ENCODE measurements at places on chromosomes 12 and 14.

DNA sequence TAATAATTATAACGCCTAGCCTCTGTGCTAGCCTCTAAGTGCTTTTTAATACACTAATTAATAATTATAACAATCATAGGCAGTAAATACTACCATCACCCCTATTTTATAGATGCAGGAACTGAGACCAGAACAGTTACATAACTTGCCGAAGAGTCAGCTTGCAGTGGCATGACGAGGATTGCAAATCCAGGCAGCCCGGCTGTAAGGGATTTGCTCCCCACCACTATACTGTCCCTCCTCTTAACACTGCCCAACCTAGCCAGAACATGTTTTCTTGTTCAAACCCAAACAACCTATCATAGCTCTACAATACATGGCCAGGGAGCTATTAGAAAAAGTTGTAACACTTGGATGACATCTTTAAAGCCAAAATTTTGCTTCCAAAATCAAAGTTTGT, 33.9 kb upstream of the VASH1 start:
- no peak for DNase-seq

DNA sequence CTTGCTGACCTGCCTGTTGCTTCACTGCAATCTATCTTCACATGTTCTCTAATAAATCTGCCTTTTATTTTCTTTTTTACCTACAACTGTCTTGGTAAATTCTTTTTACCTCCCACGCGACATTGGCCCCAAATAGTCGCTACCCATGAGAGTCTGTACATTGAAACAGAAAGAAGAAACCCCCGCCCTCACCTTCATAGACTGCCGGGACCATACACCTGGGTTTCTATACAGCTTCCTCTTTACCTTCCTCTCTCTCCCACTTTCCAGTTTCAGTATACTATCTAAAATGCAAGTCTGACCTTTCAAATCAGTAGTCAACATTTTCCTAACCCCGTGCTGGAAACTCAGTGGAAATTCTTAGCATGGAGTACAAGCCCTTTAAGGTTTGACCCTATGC, 4.8 kb downstream of the SLC8A3 start:
- DNase-seq, result no peak

DNA sequence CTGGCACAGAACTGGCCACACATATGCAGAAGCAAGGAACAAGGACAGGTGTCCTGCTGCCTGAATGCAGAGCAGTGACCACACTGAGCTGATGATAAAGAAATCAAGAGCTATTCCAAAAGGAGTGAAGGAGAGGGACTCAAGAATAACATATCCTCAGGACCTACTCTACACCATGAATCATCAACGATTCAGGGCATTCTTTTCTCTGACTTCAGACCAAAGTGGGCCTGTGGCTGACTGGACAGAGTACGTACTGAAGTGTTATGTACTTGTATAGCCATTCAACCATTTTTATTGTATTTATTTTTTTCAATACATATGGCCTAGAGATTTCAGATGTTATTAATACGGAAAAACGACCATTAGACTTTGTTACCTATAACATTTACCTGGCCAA, 177.5 kb upstream of the TMTC1 start:
- DNase-seq, result no peak

- DNase-seq, result no peak
Observed at GRCh38 chr12:121190523-121191031, 19.4 kb upstream of the P2RX4 start.

- no peak for DNase-seq
Observed at GRCh38 chr12:104569346-104570173, 112.8 kb downstream of the CHST11 start.

- no peak for DNase-seq
Observed at GRCh38 chr12:115013236-115013981, 329.4 kb upstream of the TBX3 start.

DNA sequence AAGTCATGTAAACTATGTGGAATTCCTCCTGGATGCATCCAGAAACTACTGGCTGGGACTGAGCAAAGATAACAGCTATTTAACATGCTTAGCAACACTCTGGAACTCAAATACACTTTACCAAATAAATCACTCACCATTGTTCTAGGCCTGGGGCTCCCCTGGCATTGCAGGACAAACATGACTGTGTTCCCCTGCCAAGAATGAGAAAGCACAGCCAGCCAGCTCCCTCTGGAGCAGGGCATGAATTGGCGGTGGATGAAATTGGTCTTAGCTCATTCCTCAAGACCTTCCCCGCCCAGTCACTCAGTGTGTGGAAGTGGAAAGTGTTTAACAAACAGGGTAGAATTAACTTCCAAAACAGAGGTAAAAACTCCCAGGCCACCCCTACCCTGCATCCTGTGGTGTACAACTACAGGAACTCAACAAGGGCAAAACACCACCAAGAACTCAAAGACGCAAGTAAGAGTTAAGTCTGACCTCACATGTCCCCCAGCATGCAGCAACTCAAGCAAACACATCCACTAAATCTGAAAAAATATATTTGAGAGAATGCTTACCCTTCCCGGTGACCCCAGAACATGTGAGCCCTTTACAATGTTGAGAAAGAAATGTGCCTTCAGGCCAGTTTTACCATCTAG, 58.4 kb upstream of the BDKRB2 start:
- no peak for DNase-seq

DNA sequence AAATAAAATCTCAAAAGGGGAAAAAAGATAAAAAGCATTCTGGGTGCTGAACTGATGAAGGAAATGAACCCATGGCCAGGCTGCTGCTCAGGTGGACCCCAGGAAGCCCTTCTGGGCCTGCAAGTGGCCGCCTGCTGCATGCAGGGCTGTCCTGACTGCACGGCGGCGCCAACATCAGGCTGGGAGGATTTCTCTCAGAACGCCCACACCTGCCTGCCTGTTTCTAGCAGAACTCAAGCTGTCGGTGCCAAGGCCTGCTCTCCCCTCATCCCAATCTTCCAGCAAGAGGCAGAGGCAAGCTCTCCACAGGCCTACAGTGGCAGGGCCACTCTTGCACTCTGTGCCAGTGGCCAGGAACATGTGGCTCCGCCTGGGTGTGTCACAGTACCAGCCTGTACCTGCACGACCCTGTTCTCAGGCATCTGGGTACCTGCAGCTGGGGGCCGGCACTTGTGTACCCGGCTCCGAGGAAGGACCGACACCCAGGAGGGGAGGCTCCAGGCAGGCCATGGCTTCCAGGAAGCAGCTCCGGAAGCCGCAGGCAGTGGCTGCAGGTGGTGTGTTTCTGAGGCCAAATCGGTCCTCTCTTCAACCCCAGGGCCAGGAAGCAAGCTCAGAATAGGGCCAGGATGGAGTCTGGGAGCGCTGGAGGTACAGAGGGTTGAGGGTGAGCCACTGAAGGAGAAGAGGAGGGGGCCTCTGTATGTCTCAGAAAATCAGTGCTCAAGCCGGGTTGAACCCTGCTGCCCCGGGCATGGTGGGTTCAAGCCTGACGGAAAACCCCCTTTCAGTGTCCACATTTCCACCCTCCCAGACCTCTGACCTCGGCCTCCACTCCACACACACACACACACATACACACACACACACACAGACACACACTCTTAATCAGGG, 2.5 kb upstream of the INF2 start:
- no peak for DNase-seq

DNA sequence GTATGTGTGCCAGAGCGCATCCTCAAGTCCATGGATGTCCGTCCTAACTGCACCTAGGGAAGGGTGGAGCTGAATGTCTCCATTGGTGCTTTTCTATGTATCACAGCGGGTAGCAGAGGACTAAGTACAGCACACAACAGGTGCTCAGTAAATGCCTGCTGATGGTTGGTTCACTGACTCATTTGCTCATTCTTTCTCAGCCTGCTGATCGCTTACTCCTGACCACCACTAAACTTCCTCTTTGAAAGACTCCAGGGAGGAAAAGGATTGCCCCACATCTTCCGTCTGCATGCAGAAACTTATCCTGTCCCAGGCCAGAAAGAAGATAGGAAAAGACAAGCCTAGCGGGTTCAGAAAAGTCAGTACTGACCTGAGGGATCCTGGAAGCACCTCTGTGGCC, 66.3 kb downstream of the B4GALNT3 start:
- no peak for DNase-seq

DNA sequence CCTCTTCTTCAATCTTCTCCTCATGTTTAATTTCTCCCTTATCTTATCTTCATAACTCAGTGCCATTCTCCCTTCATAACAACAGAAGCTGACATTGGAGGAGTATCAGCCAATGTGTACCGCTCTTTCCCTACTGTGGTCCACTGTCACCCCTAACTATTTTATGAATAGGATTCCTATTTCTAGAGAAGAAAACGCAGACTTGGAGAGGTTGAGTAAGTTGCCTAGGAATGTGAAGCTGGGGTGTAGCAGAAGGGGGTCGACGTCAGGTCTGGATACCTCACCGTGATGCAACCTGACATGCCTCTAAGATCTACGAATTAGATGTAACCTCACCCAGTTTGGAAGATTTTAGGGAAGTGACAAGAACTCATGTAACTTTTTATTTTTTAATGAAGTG, 17.1 kb downstream of the LMO3 start:
- no peak for DNase-seq

DNA sequence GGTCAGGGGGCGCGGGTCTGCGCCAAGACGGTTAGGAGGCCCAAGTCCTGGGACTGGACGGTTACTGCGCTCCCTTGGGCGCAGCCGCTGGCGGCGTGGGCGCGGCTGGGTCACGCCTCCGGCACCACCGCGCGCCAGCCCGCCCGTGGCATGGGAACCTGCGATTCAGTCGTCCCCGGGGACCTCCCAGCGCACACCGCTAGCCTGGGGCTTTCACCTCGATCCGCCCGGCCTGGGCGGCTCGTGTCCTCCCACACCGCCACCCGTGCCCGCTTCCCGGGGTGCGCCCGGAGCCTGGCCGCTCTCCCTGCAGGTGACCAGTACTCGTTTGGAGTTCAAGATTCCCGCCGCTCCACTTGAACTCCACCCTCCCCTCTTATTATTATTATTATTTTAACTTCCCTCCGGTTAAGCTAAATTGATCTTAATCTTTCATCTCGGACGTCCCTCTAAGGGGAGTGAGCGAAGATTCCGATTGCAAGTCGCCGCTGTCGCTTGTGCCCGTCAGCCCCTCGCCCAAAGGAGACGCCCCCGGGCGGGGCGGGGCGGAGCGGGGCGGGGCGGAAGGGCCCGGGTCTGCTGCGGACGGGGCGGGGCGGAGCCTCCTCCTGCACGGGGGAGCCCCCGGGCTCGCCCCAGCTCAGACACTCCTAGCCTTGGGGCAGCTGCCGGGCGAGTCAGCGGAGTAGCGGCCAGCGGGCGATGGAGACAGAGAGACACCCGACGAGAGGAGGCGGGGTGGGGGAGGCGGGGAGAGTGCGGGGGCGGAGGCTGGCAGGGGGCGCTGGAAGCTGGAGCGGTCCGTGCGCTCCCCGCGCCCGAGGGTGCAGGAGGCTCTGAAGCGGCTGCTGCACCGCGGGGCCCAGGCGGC, at the start of gene KCNMB4:
TSS of gene KCNMB4 (plus strand) at position 643 of the 871 bp plus-strand sequence. CDS start 445 bp downstream, outside the sequence.
- DNase-seq, result peak; percentile 63

GRCh38 chr12:91854725-91855124, 290.9 kb downstream of the BTG1 start:
- no peak for DNase-seq

DNA sequence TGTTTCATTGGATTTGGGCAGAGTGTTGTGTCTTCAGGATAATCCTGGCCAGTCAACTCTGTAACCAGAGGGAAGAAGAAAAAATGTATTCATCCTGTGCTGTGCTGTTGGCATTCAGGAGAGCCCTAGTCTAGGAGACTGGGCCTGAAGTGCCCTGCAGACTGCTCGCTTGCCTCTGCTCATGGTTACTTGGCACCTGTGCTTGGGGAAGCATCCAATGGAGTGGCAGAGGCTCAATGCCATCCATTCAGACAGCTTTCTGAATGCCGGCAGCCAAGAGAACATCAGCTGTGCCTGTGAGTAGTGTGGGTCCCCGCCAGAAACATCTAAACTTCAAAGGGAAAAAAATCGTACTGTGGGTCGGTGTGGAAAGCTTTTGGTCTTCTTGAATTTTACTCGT, 124.2 kb downstream of the SRGAP1 start:
- no peak for DNase-seq

- no peak for DNase-seq
Observed at GRCh38 chr12:110245369-110245772, 35.7 kb upstream of the ATP2A2 start.

GRCh38 chr12:107668320-107669098, 17.1 kb upstream of the PWP1 start:
- DNase-seq, result no peak

DNA sequence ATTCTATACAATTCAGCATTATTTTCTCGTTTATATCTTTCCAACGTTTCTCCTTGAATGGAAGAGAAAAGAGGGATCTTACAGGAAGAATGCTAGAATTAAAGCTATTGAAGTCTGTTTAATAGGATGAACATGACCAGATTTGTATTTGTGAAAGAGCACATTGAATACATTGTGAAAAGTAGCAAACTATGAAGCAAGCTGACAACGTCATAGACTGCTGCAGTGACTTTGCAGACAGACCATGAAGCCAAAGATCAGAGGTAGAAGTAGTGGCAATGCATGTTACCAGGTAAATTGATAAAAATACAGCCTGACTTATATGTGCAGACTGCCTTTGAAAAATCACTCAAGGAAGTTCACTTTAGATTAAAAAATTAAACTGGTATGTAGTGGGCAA, 146.1 kb downstream of the RASSF9 start:
- DNase-seq, result no peak

- DNase-seq, result no peak
Observed at GRCh38 chr12:48334808-48335207, 15.9 kb downstream of the ZNF641 start.

GRCh38 chr12:15270591-15270990, 49.4 kb upstream of the RERG start:
- DNase-seq, result no peak

GRCh38 chr12:38149395-38150073, 167.0 kb upstream of the ALG10B start:
- DNase-seq, result no peak

DNA sequence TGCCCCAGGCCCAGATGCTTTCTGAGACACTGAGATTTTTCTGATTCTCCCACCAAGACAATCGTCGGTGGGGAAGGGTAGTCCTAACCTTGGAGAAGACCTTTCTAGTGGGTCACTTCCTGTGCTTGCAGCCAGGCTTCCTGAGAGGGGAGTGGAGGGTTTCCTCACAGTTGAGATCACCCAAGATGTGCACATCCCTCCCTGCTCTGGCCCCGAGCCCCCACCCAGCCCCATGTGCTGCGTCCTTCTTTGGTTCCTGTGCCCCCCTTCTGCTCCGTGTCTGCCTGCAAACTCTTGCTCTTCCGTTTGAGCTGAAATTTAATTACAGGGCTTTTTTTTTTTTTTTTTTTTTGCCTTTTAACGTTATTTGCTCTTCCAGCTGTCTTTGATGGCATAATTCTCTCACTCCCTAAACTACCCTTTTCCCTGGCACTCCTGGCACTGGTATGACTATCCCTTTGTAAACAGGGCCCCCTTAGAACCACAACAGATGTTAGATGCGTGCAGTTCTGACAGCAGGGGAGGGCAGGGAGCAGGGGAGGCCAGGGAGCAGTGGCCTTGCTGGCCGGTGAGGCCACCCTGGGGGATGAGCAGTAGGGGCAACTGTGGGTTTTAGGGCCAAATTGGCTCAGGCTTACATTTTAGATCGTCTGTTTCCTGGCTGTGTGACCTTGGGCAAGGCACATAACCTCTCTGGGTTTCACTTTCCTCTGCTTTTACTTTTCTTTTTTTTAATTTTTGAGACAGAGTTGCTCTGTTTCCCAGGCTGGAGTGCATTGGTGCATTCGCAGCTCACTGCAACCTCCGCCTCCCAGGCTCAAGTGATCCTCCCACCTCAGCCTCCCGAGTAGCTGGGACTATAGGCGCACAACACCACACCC, 144.5 kb downstream of the PHETA1 start:
- DNase-seq, result no peak

Data from stimulated activated CD4-positive, alpha-beta T cell treated with anti-CD3 and anti-CD28 coated beads, Interleukin-1b, Interleukin-23, amount 100 ng/mL, for 1 hour (primary cell).